Muscle of leg (tissue), 16 donors: ENCODE measurements at places on chromosomes 4 and X. TPM values are rescaled to one million over a fixed set of nuclear protein-coding genes. Genes with fewer than 3 reads are reported as not detected.

Gene ZNF182
- 4.1 TPM for total RNA-seq

Gene P2RY10
- total RNA-seq = 0.84 TPM

Gene LGI2
- total RNA-seq = 2.6 TPM

Gene VCX3B
- not detected for total RNA-seq

Gene FGFR3
- 0.89 TPM for total RNA-seq

Gene CENPE
- total RNA-seq = 6.0 TPM

Gene PWWP3B
- total RNA-seq = 28.0 TPM

Gene RAB33A
- 0.49 TPM for total RNA-seq

Gene FOXR2
- total RNA-seq = not detected

Gene GUCY1A1
- total RNA-seq = 16.4 TPM

Gene SSX4B
- not detected for total RNA-seq

Gene PPP1R2C
- not detected for total RNA-seq
